ENCODE measurements at places on chromosomes 5 and 9. TPM values are rescaled to one million over a fixed set of nuclear protein-coding genes. Genes with fewer than 3 reads are reported as not detected.

The LRRC70 gene
- 11.8 TPM for total RNA-seq

The CLTB gene
- total RNA-seq: 189 TPM

The SIMC1 gene
- 3.7 TPM for total RNA-seq

The SLC34A1 gene
- not detected for total RNA-seq

DNA sequence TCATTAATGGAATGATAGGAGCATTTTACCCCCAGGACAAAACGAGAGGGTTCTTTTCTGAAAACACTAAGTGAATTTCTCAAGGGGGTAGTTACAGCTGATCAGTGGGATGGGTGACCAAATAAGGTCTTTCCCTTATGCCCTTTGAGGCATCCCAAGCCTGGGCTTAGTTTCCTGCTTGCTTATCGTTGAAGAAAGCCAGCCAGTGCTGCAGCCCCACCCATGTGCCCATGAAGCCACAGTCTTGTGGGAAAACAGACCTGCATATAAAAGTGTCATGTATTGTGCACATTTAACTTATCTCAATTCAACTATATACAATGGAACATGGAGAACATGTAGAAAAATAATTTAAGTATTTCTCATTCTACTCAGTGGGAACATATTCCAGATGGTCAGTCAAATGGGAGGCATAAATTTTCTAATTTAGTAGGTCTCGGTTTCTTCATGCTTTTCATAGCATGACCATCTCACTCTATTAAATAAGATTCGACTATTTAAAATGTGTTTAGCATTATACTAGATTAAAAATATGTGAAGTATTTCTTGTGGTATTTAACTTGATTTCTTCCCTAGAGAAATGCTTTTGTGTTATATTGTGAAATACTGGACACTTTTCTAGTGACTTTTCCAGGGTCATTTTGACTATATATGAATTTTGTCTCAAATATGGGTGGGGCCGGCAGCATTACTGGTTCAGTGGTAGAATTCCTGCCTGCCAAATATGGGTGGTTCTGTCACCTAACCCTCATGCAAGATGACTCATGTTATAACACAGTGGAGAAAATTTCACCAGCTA, 189.7 kb upstream of the SGCD start:
- DNase-seq: no peak

The ARID3C gene
- not detected for total RNA-seq

DNA sequence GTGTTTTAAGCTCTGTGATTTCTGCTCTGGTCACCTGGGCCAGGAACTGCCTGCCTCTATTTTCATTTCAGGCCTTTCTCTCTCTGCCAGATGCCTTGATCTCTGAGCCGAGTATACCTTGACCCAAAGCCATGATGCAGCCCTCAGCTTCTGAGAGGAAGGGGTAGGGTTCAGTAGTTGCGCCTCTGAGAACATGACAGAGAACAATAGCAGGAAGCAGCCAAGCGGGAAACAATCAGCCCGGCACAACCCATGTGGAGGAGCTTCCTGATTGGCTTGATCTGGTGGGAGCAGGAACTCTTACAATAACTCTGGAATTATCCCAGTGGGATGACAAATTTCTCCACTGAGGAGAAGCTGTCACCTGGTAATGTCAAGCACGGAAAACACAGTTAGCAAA, 127.4 kb downstream of the PALM2AKAP2 start:
- DNase-seq: no peak

DNA sequence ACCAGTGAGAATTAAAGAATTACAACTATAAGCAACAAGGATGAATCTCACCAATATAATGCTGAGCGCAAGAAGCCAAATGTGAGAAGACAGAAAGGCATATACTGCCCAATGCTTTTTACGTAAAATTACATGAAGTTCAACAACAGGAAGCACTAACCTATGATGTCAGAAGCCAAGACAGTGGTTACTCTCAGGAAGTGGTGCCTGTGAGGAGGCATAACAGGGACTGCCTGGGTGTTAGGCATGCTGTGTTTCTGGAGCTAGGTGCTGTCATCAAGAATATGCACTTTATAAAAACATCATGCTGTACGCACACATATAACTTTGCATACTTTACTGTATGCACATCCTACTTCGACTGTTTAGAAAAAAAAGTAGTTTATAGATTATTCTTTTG, 30.1 kb downstream of the FRMD3 start:
- no peak for DNase-seq

The PITX1 gene
- 23.8 TPM for total RNA-seq

DNA sequence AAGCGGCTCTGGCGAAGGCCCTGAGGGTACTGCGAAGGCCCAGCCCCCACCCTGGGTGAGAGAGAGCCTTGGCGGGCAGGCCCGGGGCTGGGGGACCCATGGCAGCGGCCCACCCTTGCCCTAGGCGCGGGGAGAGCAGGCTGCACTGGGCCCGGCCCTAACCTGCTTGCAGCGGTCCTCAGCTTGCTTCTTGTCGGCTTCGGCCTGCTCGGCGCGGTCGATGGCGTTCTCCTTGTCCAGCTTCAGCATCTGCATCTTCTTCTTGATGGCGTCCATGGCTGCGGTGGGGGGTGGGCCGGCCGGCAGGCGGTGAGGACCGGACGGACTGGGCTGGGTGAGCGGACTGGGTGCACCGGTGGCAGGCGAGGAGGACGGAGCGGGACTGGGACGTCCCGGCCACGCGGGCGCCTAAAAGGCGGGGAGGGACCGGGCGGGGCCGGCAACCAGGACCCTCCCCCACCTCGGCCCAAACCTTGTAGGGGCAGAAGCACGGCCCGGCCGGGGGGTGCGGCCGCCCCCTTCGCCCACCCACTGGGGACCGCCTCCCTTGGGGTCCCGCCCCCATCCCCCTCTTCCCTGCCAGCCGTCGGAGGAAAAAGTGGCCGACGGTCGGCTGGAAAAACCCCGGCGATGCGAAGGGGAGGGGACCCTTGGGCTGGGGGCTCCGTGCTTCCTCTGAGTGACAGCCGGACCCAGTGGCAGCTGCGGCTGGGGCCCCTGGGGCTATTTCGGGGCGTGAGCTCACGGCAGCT, at the start of gene TPM2:
Gene TPM2, minus strand, starts transcription at position 384 of the 752 bp plus-strand sequence. Its CDS starts 108 bp downstream, at position 276.
- DNase-seq: peak; percentile 67

The ABHD17B gene
- total RNA-seq: 20.5 TPM

The GABRA6 gene
- not detected for total RNA-seq

DNA sequence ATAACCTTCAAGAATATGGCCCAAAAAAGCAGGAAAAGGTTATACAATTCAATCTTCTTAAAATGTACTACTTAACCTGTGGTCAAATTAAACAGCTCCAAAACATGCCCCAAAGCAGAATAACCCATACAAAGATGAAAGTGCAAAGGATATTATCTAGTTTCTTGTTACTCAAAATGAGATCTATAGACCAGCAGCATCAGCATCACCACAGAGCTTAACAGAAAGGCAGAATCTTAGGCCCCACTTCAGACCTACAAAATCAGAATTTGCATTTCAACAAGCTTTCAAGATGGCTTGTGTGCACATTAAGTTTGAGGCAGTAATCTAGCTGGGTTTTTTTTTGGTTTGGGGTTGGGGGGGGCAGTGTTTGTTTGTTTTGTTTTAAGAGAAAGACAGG, 54.0 kb downstream of the SCAI start:
- no peak for DNase-seq

The LRRC19 gene
- total RNA-seq: not detected

GRCh38 chr5:172502410-172502809, 48.1 kb upstream of the SH3PXD2B start:
- DNase-seq: peak; percentile 34

GRCh38 chr5:10169359-10169758, 80.3 kb downstream of the ATPSCKMT start:
- no peak for DNase-seq

GRCh38 chr9:87469793-87470465, 27.7 kb upstream of the DAPK1 start:
- DNase-seq: no peak

GRCh38 chr5:179166171-179166885, 106.2 kb downstream of the ZNF354C start:
- DNase-seq: no peak

The RPS14 gene
- 1,928 TPM for total RNA-seq

DNA sequence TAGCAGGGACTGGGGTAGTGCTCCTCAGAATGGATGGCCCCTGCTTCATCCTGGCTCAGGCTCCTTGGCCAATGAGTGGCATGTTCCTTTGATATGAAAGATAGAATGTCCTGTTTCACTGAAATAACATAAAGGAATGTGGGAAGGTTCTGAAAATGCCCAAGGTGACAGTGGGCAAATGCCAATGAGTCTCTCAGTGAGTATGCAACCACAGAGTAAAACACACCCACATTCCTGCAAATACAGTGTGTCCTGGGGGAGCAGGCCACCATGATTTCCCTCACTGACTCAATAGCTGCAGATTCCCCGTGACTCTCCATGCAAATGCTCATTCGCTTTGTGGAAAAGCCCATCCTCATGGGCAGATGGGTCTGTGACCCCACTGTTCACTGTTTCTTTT, 36.4 kb downstream of the ZNF366 start:
- no peak for DNase-seq

GRCh38 chr5:174690271-174690670, 34.1 kb upstream of the MSX2 start:
- no peak for DNase-seq

- DNase-seq: no peak
These were observed 22.5 kb downstream of the ZNF618 start for GRCh38 chr9:113898596-113898995.

- no peak for DNase-seq
These were observed 56.2 kb downstream of the ANGPTL2 start for GRCh38 chr9:127066060-127066850.

The GABRP gene
- total RNA-seq: 0.43 TPM

The TRIM7 gene
- 6.1 TPM for total RNA-seq

- no peak for DNase-seq
These were observed 346.9 kb downstream of the DEPDC1B start for GRCh38 chr5:60352992-60353599.

DNA sequence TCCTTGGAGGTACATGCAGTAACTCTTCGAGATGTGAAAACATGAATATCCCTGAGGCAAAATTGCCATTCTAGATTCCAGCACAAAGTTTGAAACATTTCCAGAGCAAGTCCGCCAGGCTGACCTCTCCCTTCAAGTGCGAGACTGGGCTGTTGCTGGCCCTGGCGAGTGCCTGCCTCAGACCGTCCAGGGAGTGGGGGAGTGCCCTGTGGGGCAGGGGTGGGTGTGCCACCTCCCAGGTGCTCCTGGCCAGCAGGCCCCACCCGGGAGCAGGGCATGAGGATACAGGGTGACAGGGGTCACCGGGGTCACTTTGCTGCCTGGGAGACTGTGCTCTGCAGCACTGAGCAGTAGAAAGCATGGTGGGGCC, 199.9 kb downstream of the AOPEP start:
- no peak for DNase-seq

- no peak for DNase-seq
These were observed 815 bp upstream of the ODF2 start for GRCh38 chr9:128454991-128455390.

DNA sequence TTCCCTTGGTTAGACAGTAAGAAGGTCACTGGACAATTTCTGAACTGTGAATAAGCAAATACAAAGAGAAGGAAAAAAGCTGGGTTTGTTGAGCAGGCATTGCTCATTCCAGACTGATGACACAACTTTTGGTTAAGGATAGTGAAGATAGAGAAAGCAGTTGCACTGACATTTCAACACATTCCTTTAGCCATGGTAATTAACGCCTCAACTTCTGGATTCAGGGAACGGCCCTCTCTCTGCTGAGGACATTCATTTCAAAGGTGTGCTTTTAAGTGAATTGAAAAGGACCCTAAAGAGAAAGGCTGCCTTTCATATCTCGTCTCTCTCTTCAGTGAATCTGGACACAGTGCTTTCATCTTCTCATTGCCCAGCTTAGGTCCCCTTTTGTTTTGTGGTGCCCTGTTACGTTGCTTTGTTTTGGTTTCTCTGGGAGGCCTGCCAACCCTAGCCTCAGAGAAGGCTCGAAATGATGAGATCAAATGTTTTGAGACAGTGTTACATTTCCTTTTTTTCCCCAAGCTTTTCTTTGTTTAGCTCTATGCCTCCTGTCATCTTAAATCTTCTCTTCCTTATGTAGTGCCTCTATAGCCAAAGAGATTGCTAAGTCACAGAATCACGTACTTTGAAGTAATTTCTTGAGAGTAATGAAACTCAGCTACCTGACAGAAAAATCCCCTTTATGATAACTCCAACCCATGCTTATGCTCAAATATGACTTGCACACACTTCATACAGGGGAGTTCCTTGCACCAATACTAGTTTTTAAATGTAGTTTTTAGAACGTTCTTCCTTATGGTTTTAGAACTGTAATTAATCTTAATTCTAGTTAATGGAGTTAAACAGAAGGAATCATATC, 94.4 kb upstream of the IFNE start:
- DNase-seq: no peak

DNA sequence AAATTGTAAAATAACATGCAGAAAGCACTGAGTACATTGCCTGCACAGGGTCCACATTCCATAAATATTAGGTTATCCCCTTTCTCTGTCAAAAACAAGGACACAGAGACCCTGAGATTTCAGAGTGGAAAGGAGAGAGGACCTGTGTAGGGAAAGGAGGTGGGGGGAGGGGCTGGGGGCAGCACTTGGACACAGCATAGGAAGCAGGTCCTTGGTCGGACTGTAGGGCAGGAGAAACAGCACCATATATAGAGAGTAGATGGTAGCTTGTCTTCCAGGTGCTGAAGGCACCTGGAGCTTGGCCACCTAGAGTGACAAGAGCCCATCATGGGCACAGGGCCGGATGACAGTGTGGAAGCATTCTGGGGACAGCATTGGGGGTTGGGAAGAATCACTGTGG, 2.4 kb downstream of the TPM2 start:
- no peak for DNase-seq

The PLAC8L1 gene
- total RNA-seq: not detected

GRCh38 chr9:12838546-12838945, 63.7 kb downstream of the LURAP1L start:
- DNase-seq: no peak

GRCh38 chr5:88551724-88552345, 283.2 kb upstream of the TMEM161B start:
- no peak for DNase-seq

- DNase-seq: no peak
These were observed 417.3 kb downstream of the TLE4 start for GRCh38 chr9:79989079-79989478.

- no peak for DNase-seq
These were observed 29.3 kb downstream of the AMBP start for GRCh38 chr9:114048533-114049415.

The C1QTNF3 gene
- total RNA-seq: 1.3 TPM

The ECSCR gene
- total RNA-seq: 51.6 TPM

- DNase-seq: no peak
These were observed 253.9 kb downstream of the TAF11L14 start for GRCh38 chr5:17888155-17888554.

- DNase-seq: no peak
These were observed 11.3 kb downstream of the ANKDD1B start for GRCh38 chr5:75622564-75622963.

GRCh38 chr5:113569396-113569795, 55.9 kb downstream of the YTHDC2 start:
- no peak for DNase-seq

The NAIP gene
- total RNA-seq: 8.7 TPM

- no peak for DNase-seq
These were observed 72.3 kb upstream of the STARD4 start for GRCh38 chr5:111584651-111585050.

The IFNA21 gene
- total RNA-seq: not detected

The GALNT10 gene
- 52.3 TPM for total RNA-seq

The DMRT3 gene
- total RNA-seq: not detected

- DNase-seq: no peak
These were observed 108.6 kb upstream of the RAD23B start for GRCh38 chr9:107174441-107174840.

GRCh38 chr9:136512651-136513071, 29.8 kb upstream of the SEC16A start:
- no peak for DNase-seq

GRCh38 chr5:35830587-35830986, 26.1 kb upstream of the IL7R start:
- no peak for DNase-seq

The SPATA31C1 gene
- total RNA-seq: not detected

The PCDHA3 gene
- total RNA-seq: not detected

The GNA14 gene
- total RNA-seq: 3.5 TPM

All from ascending aorta (tissue), 2 donors.